Upper lobe of right lung (tissue), 1 donor: ENCODE measurements at places on chromosomes 4 and X. TPM values are rescaled to one million over a fixed set of nuclear protein-coding genes. Genes with fewer than 3 reads are reported as not detected.

DNA sequence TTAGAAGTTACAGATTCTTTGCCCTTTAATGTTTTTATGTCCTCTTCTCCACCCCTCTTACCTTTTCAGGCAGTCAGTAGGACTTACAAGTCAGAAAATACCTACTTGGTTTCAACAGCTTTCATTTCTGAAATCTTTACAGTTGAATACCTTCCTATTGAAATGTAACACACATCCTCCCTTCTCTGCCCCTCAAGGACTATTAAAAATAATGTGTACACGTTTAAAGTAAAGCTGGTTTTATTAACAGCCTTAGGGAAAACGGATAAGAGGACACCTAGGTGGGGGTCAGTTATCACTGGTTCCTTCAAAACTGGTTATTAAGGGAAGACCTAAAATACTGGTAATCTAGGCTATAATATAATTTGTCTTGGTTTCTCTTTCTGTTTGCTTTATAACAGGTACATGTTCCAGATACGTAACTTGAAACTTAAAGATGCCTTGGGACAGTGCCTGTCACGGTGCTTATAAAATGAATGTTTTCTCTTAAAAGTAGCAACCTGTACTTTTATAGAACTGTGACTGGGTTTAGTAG, 1.8 kb downstream of the CCSER1 start:
- H3K4me1 ChIP-seq: peaks cover 14% of the 10 kb centered on the region
- no peaks in the 10 kb centered on the region for H3K36me3 ChIP-seq
- peak overlapping the region; percentile 61 for H3K4me3 ChIP-seq

Gene NOX1
- not detected for total RNA-seq

Gene TBX22
- total RNA-seq: not detected

GRCh38 chr4:41572516-41572915, 34.6 kb downstream of the LIMCH1 start:
- no peaks in the 10 kb centered on the region for H3K27me3 ChIP-seq
- no peak overlapping the region for H3K4me3 ChIP-seq
- H3K27ac ChIP-seq: no peak overlapping the region
- no peak for DNase-seq
- no peaks in the 10 kb centered on the region for H3K36me3 ChIP-seq
- peaks cover 26% of the 10 kb centered on the region for H3K4me1 ChIP-seq

DNA sequence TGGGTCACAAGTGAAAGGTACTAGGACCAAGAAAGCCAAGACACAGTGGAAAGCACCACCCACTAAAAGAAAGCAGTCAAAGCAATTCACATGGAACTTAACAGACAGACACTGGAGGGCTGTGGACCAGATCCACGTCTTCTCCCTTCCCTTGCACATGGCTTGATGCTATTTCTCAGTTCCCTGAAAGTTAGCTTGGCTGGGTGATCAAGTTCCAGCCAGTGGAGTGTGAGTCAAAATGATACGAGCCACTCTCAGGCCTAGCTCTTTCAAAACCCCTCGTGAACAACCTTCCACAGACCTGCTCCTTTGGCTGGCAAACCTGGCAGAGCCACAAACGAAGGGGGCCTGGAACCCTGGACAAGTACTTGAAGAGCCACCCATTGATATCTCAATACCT, 52.0 kb downstream of the RELL1 start:
- peaks cover 3% of the 10 kb centered on the region for H3K4me1 ChIP-seq
- no peak for DNase-seq
- no peaks in the 10 kb centered on the region for H3K27me3 ChIP-seq
- no peak overlapping the region for H3K4me3 ChIP-seq

DNA sequence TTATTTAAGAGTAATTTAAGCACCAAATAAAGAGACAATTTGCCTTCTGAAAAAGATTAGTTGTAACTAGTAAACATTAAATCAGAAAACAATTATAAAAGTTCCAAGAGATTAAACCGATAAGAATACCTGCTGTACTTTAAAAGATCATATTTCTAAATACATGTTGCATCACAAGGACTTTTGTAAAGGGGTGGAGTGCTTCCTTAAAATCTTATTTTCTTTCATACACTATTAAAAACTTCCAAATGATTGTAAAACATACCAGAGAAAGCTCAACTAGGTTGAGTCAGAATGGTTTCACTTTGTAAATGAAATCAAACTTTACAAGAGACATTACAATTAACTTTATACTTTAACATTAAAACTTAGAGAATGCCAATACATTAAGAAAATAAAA, 41.8 kb downstream of the ACSL4 start:
- no peak overlapping the region for H3K4me3 ChIP-seq
- H3K27ac ChIP-seq: no peak overlapping the region
- no peaks in the 10 kb centered on the region for H3K27me3 ChIP-seq
- no peaks in the 10 kb centered on the region for H3K4me1 ChIP-seq
- DNase-seq: no peak
- no peaks in the 10 kb centered on the region for H3K36me3 ChIP-seq

Gene RAB39B
- 0.75 TPM for total RNA-seq

Gene CUL4B
- total RNA-seq: 38.6 TPM
